GM12891 (cell line): ENCODE measurements at places on chromosomes 4 and X.

GRCh38 chrX:80306007-80306406 is 114.2 kb upstream of the TENT5D start:
- no peak for DNase-seq

- no peak for DNase-seq
Measured at GRCh38 chr4:89000844-89001360, 56.1 kb downstream of the FAM13A start.

DNA sequence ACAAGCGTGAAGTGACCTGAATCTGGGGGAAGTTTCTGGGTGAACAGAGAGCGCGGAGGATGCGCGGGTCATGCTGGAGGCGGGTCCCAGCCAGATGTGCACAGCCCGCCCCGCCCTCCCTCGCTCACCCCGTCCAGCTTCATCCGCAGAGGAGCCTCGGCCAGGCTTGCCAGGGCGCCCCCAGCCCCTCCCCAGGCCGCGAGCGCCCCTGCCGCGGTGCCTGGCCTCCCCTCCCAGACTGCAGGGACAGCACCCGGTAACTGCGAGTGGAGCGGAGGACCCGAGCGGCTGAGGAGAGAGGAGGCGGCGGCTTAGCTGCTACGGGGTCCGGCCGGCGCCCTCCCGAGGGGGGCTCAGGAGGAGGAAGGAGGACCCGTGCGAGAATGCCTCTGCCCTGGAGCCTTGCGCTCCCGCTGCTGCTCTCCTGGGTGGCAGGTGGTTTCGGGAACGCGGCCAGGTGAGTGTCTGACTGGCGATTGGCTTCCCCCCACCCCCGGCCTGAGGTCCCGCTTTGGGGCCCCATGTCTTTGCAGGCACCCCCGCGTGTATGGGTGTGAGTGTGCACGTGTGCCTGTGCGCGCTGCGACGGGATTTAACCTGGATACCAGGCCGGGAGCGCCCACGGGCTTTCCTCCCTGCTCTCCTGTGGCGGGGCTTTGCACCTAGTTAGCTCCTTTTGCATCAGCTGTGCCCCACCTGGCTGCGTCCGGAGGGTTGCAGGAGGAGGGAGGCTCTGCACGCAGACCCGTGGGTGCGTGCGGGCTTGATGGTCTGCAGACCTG is at the start of gene EGFL6:
TSS of gene EGFL6 (plus strand) at position 123 of the 782 bp plus-strand sequence. CDS start at position 384, 261 bp downstream.
- DNase-seq = peak; percentile 2

- no peak for DNase-seq
Measured at GRCh38 chr4:45795135-45795534, 328.7 kb downstream of the GABRG1 start.

DNA sequence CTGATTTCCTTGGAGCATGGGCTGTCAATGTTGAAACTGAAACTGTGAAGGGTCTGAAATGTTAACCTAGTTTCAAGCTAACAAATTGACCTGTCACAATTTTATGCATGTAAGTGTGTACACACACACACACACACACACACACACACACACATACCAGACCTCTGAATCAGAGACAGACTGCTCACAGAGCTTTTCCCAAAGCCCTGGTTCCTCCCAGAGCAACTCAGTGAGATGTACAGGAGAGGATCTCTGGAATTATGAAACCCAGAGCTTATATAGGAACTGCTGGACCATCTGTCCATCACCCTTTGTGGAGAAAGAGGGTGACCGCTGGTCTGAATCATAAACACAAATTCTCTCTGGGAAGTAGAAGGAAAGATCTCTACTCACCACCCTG is 228.1 kb upstream of the PRPS2 start:
- no peak for DNase-seq

DNA sequence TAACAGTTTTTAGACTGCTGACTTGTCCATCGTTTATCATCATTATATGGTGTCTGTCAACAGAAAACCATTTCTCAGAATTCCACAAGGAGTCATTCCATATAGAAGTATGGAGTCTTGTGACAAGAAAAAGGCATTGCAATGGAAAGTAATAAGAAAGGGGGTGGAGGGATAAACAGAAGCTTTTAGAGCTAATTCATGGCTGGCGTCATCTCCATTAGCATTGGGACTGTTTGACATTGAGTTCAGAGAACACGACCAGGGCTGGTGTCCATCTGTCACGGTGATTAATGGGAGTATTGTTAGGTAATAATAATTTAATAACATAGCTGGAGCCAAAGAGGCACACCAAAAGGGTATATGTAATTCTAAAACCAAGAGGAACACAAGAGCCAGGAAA is 101.9 kb upstream of the SFRP2 start:
- no peak for DNase-seq

- DNase-seq = no peak
Measured at GRCh38 chr4:152628128-152628527, 51.7 kb downstream of the TMEM154 start.

DNA sequence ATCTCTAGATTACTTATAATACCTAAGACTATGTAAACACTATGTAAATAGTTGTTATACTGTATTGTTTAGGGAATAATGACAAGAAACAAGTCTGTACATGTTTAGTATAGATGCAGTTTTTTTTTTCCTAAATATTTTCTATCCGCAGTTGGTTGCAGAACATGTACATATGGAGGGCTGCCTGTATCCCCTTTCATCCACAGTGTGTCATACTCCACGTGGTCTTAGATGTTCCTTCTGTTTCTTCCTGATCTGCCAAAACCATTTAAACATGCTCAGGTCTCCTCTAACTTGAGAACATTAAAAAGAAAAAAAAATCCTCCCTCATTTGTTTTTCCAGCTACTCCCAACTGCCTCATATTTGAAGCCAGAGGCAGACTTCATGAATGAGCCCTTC is 14.0 kb downstream of the OCIAD1 start:
- no peak for DNase-seq

GRCh38 chrX:116230130-116230898 is 59.8 kb downstream of the AGTR2 start:
- no peak for DNase-seq
